HAP-1 (cell line): ENCODE measurements at places on chromosomes 4 and X.
A peak's percentile ranks its signal among the peaks of the same experiment; 100 is the strongest.

DNA sequence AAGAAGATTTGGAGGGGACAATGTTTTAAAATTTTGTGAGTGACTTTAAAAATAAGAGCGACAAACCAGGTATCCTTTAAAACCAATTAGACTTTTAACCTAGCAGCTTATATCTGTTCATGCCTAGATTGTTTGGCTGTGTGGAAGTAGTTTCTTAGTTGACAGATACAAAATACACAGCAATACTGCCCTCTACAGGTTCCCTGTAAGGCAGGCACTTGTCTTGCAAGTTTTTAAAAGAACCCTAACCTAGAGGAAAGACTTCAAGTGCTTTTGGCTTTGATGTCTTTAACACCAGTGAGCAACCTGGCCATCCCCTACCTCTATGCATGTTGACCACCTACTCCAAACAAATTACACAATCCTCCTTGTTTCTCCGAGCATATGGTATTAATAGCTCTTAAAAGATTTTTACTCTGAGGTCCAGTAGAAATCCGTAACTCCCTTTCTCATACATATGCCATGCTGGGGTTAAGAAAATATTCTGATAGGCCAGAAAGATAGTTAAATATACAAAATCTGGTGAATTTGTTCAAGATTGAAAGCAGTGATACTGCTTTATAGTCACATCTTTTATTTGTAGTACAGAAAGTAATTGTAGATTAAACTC lies 273.0 kb downstream of the ARHGAP24 start:
- DNase-seq = peak; percentile 36

GRCh38 chr4:109754093-109754857 lies 24.4 kb upstream of the PLA2G12A start:
- no peak for DNase-seq

GRCh38 chr4:152968806-152969394 lies 32.8 kb downstream of the FHDC1 start:
- DNase-seq = no peak

GRCh38 chrX:14295426-14295825 lies 233.9 kb upstream of the GLRA2 start:
- DNase-seq = no peak

GRCh38 chrX:20547611-20548051 lies 280.9 kb upstream of the RPS6KA3 start:
- no peak for DNase-seq

DNA sequence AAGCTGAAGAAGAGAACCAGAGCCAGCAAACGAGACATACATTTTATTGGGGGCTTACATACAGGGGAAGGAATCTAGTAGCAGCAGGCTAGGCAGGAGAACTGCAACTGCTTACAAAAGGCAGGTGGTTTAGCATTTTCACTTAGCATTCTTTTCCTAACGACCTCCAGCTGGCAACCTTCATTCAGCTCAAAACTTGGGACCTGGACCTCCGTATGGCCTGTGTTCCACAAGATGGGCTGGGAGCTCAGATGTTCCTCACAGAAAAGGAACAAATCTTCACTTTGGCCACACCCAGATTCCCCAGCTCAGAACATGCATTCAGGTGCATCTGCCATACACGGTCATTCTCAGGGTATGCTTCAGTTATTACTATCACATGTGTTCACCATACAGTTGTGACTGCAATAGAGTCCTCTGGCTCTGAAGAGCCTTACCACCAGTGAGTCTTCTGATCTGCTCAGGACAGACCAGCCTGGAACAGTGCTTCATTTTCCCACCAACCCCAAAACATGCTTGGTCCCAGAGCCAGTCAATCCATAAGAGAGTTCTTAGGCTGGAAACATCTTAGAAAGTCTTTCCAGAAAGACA lies 29.6 kb upstream of the AP1AR start:
- DNase-seq = no peak

GRCh38 chrX:3290561-3290960 lies 55.9 kb downstream of the MXRA5 start:
- DNase-seq = no peak

- peak; percentile 70 for DNase-seq
These were observed 21.6 kb downstream of the TSPAN6 start for GRCh38 chrX:100615005-100615404.

GRCh38 chr4:34615315-34615714 lies 1629.0 kb downstream of the ARAP2 start:
- no peak for DNase-seq

- DNase-seq = no peak
These were observed 38.4 kb downstream of the CPLX1 start for GRCh38 chr4:787561-787981.

- no peak for DNase-seq
These were observed 206.1 kb downstream of the SLC39A8 start for GRCh38 chr4:102139132-102139573.

DNA sequence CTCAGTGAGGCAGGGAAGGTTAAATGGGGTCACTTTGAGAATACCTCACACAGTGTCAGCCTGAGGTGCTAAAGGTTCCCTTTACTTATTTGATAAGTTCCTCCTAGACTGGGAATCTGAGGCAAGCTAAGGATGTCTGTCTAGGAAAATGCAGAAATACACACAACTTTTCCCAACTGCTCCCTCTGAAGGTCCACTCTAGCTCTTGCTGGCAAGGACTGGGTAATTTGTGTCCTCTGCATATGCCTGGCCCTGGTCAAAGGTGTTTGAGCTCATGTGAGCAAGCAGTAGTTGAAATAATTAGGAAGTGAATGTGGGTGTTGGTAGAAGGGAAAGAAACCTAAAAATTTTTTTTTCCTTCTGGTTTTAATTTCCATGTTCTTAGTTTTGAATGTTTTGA lies 21.3 kb downstream of the TXLNG start:
- DNase-seq = peak; percentile 50

GRCh38 chrX:7617994-7618393 lies 225.0 kb upstream of the VCX start:
- no peak for DNase-seq

- DNase-seq = no peak
These were observed 60.4 kb upstream of the PLAC8 start for GRCh38 chr4:83174844-83175414.

GRCh38 chr4:86521373-86521969 lies 72.6 kb upstream of the PTPN13 start:
- DNase-seq = no peak

GRCh38 chrX:150905293-150905692 lies 6.8 kb upstream of the CD99L2 start:
- no peak for DNase-seq
